ENCODE measurements at places on chromosomes 13 and 19.
A peak's percentile ranks its signal among the peaks of the same experiment; 100 is the strongest.

GRCh38 chr19:8610936-8611300, 403 bp upstream of the ADAMTS10 start:
- DNase-seq, result no peak

DNA sequence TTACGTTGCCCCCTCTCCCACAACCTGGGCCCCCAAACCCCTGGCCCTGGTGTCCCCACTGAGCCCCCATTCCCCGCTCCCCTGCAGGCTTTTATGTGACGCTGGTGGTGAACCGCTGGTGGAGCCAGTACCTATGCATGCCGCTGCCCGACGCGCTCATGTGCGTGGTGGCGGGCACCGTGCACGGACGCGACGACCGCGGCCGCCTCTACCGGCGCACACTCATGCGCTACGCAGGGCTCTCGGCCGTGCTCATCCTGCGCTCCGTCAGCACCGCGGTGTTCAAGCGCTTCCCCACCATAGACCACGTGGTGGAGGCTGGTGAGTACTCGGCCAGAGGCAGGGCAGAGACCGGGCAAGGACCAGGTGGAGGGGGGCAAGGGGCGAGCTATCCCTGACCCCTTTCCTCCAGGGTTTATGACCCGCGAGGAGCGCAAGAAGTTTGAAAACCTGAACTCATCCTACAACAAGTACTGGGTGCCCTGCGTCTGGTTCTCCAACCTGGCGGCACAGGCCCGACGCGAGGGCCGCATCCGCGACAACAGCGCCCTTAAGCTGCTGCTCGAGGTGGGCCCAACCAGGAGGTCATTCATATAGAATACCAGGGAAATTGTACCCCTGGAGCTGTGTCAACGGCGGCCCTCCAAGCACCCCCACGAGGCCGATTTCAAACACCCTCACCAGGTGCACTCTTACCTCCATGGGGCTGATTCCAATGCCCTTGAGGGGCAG, 3.0 kb downstream of the BEST2 start:
- no peak for DNase-seq

DNA sequence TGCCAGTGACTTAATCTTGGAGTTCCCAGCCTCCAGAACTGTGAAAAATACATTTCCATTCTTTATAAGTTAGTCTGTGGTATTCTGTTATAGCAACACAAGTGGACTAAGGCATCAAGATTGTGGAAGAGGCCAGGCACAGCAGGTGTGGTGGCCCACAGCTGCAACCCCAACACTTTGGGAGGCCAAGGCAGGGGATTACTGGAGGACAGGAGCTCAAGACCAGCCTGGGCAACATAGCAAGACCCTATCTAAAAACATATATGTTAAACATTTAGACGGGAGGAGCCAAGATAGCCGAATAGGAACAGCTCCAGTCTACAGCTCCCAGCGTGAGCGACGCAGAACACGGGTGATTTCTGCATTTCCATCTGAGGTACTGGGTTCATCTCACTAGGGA, 310.4 kb downstream of the FOXO1 start:
- no peak for DNase-seq

DNA sequence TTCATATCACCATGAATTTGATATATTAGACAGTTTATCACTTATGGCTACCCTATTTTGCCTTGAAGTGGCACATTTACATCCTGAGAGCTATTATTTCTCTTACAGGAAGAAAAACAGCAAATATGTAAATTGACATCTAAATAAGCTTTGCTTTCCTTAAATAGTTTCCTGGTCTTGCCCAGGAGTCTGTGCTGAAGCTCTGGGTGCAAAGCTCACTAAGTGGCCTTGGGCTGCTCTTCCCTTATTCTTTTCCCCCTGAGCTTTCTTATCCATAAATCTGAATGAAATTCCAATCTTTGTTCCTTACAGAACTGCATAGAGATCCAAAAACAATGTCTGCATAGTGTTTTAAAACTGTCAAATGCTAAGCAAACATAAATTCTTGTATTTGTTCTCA, 56.3 kb downstream of the TNFSF13B start:
- no peak for DNase-seq

- no peak for DNase-seq
Observed at GRCh38 chr13:34035676-34036325, 217.9 kb downstream of the RFC3 start.

GRCh38 chr13:33462109-33462508, 176.6 kb upstream of the STARD13 start:
- no peak for DNase-seq

GRCh38 chr19:2973229-2973628, 4.1 kb upstream of the TLE6 start:
- DNase-seq, result no peak

DNA sequence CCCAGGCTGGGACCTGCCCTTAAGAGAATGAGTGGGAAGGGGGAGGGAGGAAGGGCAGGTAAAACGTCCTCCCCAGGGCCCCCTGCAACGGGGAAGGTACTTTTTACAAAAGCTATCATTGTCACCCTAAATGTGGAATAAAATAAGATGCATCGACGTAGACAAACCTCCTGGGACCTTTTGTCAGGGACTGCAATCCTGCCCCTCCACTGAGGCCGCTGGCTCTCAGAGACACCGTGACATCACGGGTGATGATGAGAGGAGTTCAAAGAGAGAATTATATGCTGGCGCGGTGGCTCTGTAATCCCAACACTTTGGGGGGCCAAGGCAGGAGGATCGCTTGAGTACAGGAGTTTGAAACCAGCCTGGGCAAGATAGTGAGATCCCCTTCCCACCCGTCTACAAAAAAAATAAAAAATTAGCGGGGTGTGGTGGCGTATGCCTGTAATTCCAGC, 1.8 kb upstream of the MYBPC2 start:
- DNase-seq, result no peak

- DNase-seq, result no peak
Observed at GRCh38 chr13:28558567-28558966, 63.6 kb upstream of the FLT1 start.

- DNase-seq, result no peak
Observed at GRCh38 chr13:74966814-74967424, 515.0 kb downstream of the TBC1D4 start.

- DNase-seq, result no peak
Observed at GRCh38 chr13:105329359-105329758, 1206.1 kb downstream of the EFNB2 start.

- DNase-seq, result no peak
Observed at GRCh38 chr13:109870274-109870673, 83.9 kb upstream of the IRS2 start.

- no peak for DNase-seq
Observed at GRCh38 chr13:74036373-74036772, 97.8 kb downstream of the KLF12 start.

DNA sequence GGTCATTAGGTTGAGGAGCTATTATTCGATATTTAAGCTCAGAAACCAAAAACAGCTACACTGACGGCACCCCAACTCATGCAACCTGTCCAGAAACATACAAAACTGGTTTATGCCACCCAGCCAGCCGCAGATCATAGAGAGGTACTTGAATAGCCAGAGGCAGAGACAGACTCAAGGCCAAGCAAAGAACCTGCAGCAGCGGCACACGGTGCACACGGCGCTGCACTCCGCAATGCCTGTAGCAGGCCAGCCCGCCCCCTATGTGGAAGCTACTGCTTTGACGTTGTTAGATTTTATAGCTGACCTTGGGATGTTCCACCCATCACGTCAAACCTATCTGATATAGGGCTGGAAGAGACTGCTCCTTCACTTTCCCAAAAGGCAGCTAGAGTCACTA, 11.9 kb upstream of the DHRS12 start:
- no peak for DNase-seq

DNA sequence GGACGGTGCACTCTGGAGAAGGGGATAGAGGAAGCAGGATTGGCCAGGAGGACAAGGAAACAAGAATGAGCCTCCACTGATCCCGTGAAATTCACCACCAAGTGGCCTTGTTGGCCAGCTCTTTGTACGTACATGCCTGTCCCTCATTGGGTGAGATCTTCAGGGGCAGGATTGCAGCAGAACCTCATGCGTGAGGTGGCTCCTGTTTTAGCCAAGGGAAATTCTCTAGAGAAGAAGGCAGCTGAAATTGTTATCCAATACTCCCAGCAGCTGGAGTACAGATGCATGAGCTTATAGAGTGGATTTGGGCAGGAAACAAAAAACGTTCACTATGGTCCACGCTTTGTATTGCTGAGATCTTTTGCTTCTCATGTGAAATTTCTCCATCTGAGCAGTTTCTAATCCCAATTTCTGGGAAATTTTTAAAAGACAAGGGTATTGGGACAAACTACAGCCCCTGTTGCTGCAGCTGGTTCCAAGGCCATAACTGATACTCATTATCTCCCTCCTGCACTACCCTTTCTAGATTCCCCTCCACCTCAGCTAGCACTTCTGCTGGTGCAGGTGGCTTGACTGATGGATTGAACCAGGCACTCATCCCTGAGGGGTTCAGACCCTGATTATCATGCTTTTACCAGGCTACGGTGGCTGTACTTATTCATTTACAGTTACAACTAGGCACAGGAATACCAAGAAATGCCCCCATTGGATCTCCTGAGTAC, 3.9 kb upstream of the RNF6 start:
- DNase-seq, result no peak

DNA sequence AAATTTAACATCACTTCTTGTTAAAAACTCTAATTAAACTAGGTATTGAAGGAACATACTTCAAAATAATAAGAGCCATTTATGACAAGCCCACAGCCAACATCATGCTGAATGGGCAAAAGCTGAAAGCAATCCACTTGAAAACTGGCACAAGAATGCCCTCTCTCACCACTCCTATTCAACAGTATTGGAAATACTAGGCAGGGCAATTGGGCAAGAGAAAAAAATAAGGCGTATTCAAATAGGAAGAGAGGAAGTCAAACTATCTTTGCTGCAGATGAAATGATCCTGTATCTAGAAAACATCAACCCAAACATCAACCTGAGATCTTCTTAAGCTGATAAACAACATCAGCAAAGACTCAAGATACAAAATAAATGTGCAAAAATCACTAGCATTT, 15.6 kb upstream of the LILRB1 start:
- DNase-seq, result no peak

DNA sequence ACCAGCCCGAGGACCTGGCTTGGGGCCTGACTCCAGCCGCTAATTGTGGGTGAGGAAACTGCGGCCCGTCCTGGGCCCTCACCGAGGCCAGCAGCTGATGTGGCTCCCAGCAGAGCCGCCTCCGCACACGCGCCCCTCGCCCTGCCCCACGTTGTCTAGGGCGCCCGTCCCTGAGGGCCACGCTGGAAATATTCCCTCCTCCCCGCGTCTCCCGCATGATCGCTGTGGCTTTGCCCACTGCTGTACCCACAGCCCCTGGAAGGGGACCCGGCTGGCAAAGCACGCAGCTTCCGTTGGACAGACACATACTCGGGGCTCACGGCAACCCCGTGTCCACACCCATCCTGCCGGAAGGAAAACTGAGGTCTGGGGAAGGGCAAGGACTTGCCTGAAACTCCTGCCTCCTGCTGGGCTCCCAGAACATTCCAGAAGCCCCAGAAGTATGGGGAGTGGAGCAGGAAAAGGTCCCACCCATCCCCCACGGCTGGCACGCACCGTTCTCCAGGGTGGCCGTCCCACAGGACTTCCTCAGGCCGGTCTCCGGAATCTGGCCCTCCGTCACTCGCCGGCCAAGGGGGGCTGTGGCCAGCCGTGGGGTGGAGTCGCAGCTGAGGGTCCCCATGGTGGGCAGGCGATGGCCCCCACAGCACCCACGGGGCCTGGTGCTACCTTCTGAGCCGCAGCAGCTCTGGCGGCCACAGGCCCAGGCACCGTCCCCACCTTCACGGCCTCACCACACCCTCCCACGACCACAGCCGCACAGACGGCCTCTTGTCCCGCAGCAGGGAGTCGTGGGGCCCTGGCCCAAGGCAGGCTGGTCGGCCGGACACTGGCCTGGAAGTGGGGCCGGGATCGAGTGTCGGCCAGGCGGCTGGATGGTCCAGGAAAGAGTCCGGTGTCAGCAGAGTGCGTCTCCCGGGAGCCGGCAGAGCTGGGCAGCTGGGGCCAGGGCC, 13.6 kb upstream of the SHC2 start:
- DNase-seq, result no peak

DNA sequence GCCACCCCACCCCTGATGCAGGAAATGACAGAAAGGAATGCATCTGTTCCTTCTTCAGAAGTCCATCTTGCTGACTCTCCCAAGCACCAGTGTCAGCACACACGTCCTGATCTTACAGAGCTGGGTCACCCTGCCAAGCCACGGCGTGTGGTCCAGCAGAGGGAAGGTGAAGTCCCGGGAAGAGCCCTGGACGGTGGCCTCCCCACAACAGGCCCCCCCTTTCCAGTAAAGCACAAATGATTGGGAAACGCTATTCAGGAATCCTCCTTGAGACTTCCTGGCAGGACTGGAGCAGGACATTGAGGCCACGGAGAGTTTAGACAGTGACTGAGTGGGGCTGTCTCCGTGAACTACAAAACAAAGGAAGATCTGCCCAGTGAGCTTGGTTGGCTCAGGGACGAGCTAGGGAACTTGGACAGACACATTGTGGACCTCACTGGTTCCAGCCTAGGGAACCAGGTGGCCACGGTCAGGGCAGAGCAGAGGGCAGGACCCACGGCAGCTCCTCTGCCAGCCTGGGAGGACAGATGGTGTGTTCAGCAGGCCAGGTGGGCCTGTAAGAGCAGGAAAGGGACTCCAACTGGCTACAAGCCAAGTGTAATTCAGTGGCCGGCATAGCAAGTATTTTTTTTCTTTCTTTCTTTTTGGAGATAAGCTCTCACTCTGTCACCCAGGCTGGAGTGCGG, 41.7 kb downstream of the ELL start:
- DNase-seq, result no peak

- no peak for DNase-seq
Observed at GRCh38 chr13:93344048-93344705, 117.6 kb downstream of the GPC6 start.

GRCh38 chr13:113876346-113877148, 12.7 kb upstream of the GAS6 start:
- peak; percentile 38 for DNase-seq

- DNase-seq, result no peak
Observed at GRCh38 chr19:53707278-53707677, 75.5 kb downstream of the DPRX start.

DNA sequence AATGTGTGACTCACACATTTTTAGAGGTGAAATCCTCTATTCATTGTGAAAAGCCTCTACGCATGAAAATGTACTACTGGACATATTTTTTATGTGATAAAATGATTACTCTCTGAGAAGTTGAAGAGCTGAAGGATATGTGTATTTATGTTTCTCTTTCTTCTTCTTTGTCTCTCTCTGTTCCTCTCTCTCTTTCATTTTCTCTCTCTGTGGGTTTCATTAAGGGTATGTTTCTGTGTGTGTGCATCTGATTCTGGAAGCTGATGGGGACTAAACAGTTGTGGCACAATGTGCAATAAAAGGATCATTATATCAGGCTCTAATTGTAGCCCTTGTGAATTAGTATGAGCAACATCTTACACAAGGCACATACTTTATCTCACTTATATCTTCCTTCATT, 867.7 kb downstream of the PCDH9 start:
- DNase-seq, result no peak

DNA sequence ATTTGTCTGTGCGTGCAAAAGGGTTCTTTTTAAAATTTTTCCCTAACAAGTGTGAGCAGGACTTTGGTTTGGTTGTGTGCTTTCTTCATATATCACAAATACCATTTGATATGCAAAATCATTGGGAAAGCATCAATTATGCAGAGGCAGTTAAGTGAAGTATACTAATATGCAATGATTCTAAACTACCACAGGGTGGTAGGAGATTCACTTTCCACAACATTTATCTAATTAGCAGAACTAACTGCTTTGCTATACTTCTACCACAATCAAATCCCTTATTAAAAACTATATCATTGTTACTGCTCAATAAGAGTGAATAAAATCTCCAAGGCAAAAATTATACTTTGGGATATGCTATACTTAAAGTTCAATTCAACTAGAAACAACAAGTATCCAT, 2738.9 kb upstream of the PCDH20 start:
- no peak for DNase-seq

Measured in effector memory CD8-positive, alpha-beta T cell (primary cell).